ENCODE measurements at places on chromosomes 2 and 18.

- no peak for DNase-seq
Measured at GRCh38 chr2:9650119-9650821, 19.5 kb upstream of the YWHAQ start.

DNA sequence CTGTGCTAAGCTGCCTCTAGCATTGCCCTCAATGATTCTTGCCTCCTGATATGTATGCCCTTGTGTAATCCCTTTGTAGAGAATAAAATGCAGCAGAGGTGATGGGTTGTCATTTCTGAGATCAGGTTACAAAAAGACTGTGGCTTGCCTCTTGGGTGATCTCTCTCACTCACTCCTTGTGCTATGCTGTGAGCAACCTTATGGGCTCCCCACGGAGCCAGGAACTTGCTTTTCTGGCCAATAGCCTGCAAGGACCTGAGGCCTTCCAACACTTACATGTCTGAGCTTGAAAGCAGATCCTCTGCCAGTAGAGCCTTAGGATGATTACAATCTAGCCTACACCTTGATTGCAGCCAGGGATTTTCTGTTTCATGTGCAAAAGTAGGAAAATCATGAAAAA lies 123.1 kb upstream of the XIRP2 start:
- DNase-seq, result no peak

DNA sequence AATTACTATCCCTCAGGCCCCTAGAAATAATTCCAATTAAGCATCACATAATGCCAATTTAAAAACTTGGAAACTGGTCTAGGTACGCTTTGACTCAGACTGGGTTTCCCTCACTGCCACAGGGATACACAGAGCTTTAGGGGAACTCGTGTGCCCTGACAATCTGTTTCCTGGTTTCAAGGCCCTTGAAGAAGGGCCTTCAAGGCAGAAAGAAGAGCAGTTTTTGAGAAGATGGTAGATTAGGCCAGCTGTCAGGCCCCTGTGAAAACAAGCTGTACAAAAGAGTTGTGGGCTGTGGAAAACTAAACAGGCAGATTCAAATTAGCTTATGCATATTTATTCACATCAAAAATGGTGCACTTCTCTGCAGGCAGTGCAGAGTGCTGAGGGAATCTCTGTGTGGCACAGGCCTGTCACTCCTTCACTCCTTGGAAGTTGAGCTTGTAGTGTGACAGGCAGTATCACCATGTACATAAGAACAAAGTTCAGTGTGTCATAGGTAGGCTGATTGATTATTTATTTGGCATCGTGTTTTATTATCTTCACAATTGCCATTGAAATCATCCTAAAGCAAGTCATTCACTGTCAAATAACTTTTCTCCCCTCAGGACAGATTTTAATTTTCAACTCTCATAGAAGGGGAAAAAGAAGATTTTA lies 614.4 kb upstream of the GYPC start:
- DNase-seq, result no peak

GRCh38 chr18:58268849-58269248 lies 224.8 kb downstream of the NEDD4L start:
- no peak for DNase-seq

- DNase-seq, result no peak
Measured at GRCh38 chr2:207289295-207290018, 123.7 kb upstream of the KLF7 start.

Measured in stimulated activated CD4-positive, alpha-beta T cell treated with anti-CD3 and anti-CD28 coated beads, Interleukin-4, amount 100 ng/mL, for 1 hour (primary cell).